ENCODE measurements at places on chromosomes 4 and X. TPM values are rescaled to one million over a fixed set of nuclear protein-coding genes. Genes with fewer than 3 reads are reported as not detected.

Gene BEND2
- total RNA-seq: not detected

Gene TBC1D9
- total RNA-seq: 17.9 TPM

Gene WNK3
- 1.7 TPM for total RNA-seq

Gene NLRP2B
- not detected for total RNA-seq

Gene FAM47A
- total RNA-seq: not detected
